ENCODE measurements at places on chromosomes 2 and 18. TPM values are rescaled to one million over a fixed set of nuclear protein-coding genes. Genes with fewer than 3 reads are reported as not detected.
A peak's percentile ranks its signal among the peaks of the same experiment; 100 is the strongest.

GRCh38 chr18:23108496-23108895 lies 26.8 kb upstream of the CABLES1 start:
- no peaks in the 10 kb centered on the region for H3K36me3 ChIP-seq
- no peak overlapping the region for H3K4me3 ChIP-seq
- no peaks in the 10 kb centered on the region for H3K4me1 ChIP-seq
- DNase-seq, result no peak

GRCh38 chr2:216064014-216064630 lies 17.5 kb downstream of the PECR start:
- H3K27me3 ChIP-seq, result no peaks in the 10 kb centered on the region
- H3K36me3 ChIP-seq, result no peaks in the 10 kb centered on the region
- peaks cover 3% of the 10 kb centered on the region for H3K4me1 ChIP-seq
- H3K4me3 ChIP-seq, result no peak overlapping the region

GRCh38 chr2:11870064-11870463 lies 123.6 kb downstream of the LPIN1 start:
- no peak overlapping the region for H3K4me3 ChIP-seq
- no peaks in the 10 kb centered on the region for H3K27me3 ChIP-seq
- H3K27ac ChIP-seq, result 0 out of 2 replicates have a peak overlapping the region, but pooled peaks have one; percentile 7
- no peaks in the 10 kb centered on the region for H3K36me3 ChIP-seq
- DNase-seq, result peak; percentile 19

Gene UGT1A6
- not detected for total RNA-seq

- no peak for DNase-seq
- H3K4me1 ChIP-seq, result no peaks in the 10 kb centered on the region
- no peak overlapping the region for H3K4me3 ChIP-seq
- H3K27me3 ChIP-seq, result no peaks in the 10 kb centered on the region
- no peak overlapping the region for H3K27ac ChIP-seq
Measured at GRCh38 chr18:69725855-69726508, 221.7 kb downstream of the CD226 start.

Gene UGT1A4
- not detected for total RNA-seq

DNA sequence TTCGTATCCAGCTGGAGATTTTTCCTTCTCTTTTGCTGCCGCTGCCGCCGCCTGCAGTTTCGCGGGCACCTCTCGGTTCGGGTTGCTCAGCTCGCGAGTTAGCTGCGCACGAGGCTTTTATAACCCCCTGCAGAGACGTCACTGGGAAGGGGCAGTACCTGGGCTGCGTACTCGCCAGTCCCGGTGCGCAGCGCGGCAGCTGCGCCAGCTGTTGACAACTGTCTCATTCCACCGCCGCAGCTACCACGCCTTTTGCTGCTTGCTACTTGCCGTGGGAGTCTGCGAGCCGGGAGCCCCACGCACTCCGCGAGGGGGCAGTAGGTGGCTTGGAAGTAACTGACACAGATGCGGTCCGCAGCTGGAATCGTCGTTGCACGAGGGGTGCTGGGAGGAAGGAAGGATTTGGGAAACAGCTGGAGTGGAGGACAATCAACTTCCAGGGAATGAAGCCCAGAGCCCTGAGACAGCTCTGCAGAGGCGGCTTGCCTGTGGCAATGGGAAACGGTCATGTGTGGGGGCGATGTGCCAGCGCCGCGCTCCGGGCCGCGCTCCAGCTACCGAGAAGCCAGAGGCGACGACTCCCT lies at the start of gene TACR1:
TSS of gene TACR1 (minus strand) at position 93 of the 584 bp plus-strand sequence. CDS start 586 bp downstream, outside the sequence.
- peak within 1 kb of the TSS; percentile 67 for H3K4me3 ChIP-seq
- DNase-seq, result no peak
- no peak within 1 kb of the TSS for H3K27ac ChIP-seq
- H3K36me3 ChIP-seq, result no peaks in the 10 kb centered on the region
- H3K27me3 ChIP-seq, result peaks cover 51% of the 10 kb centered on the region
- peaks cover 8% of the 10 kb centered on the region for H3K4me1 ChIP-seq

GRCh38 chr2:106562268-106563186 lies 75.4 kb downstream of the CD8B2 start:
- H3K27me3 ChIP-seq, result no peaks in the 10 kb centered on the region
- no peak overlapping the region for H3K27ac ChIP-seq
- H3K4me1 ChIP-seq, result no peaks in the 10 kb centered on the region
- no peak overlapping the region for H3K4me3 ChIP-seq

GRCh38 chr2:172613040-172613439 lies 57.1 kb downstream of the PDK1 start:
- no peak overlapping the region for H3K4me3 ChIP-seq
- H3K36me3 ChIP-seq, result no peaks in the 10 kb centered on the region
- H3K27me3 ChIP-seq, result no peaks in the 10 kb centered on the region
- H3K27ac ChIP-seq, result no peak overlapping the region
- no peak for DNase-seq
- H3K4me1 ChIP-seq, result no peaks in the 10 kb centered on the region

GRCh38 chr2:147589127-147589526 lies 255.7 kb upstream of the ACVR2A start:
- H3K4me1 ChIP-seq, result no peaks in the 10 kb centered on the region
- no peaks in the 10 kb centered on the region for H3K36me3 ChIP-seq
- no peak for DNase-seq
- no peak overlapping the region for H3K4me3 ChIP-seq

DNA sequence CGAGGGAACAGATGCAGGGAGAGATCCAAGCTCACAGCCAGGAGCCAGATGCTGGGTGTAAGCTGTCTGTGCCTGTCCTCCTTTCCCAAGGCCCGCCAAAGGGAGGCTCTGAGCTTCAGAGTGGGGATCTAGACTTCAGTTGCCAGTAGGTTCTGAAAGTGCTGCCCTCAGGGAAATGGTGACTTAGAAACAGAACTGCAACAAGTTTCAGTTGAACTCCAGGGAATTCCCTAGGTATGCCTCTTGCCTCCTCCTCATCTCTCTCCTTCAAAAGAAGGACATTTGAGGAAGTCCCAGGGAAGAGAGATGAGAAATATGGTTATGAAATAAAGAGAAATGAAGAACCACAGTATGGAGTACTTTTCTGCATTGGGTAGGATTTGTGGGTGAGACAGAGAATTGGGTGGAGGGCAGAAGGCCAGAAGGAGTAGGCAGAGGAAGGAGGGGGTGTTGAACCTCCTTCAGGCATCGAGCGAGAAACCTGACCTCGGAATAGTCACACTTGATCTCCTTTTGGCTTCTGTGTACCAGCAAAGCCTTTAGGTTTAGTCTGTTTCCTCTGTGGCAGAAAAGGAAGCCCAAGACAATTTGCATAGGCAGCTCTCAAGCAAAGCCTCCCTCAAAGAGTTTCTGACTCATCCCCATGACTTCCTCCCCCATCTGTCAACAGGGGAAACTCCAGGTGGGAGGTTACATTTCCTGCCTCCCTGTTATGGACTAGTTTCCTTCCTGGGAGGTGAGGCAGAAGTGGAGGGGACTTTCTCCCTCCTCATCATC lies 45.7 kb downstream of the QPCT start:
- DNase-seq, result peak; percentile 44
- no peak overlapping the region for H3K4me3 ChIP-seq
- H3K36me3 ChIP-seq, result no peaks in the 10 kb centered on the region
- peaks cover 9% of the 10 kb centered on the region for H3K4me1 ChIP-seq
- no peak overlapping the region for H3K27ac ChIP-seq

GRCh38 chr2:169005994-169006393 lies 25.1 kb downstream of the ABCB11 start:
- 0 out of 2 replicates have a peak, but pooled peaks cover 4% of the 10 kb centered on the region for H3K4me1 ChIP-seq
- H3K36me3 ChIP-seq, result no peaks in the 10 kb centered on the region
- no peak overlapping the region for H3K4me3 ChIP-seq

DNA sequence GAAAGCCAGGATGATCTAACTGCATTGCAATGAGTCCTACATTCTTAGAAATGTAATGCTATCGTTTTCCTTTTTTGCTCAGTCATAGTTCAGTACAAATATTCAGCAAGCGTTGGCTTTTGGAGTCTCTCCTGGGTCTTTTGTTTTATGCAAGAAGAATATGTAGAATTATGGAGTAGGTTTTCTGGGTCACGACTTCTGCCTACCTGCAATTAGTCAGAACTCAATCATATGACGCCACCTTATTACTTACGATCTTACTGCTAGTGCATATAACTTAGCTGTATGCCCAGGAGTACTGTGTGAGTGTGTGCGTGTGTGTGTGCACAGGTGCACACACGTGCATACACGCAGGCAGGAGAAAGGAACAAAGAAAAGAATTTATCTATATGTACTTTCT lies 640.2 kb downstream of the STK39 start:
- no peaks in the 10 kb centered on the region for H3K36me3 ChIP-seq
- no peaks in the 10 kb centered on the region for H3K27me3 ChIP-seq
- no peak overlapping the region for H3K4me3 ChIP-seq
- no peak for DNase-seq

Gene VWC2L
- not detected for total RNA-seq

All from H1 (cell line).